ENCODE measurements at places on chromosomes 13 and 19.

DNA sequence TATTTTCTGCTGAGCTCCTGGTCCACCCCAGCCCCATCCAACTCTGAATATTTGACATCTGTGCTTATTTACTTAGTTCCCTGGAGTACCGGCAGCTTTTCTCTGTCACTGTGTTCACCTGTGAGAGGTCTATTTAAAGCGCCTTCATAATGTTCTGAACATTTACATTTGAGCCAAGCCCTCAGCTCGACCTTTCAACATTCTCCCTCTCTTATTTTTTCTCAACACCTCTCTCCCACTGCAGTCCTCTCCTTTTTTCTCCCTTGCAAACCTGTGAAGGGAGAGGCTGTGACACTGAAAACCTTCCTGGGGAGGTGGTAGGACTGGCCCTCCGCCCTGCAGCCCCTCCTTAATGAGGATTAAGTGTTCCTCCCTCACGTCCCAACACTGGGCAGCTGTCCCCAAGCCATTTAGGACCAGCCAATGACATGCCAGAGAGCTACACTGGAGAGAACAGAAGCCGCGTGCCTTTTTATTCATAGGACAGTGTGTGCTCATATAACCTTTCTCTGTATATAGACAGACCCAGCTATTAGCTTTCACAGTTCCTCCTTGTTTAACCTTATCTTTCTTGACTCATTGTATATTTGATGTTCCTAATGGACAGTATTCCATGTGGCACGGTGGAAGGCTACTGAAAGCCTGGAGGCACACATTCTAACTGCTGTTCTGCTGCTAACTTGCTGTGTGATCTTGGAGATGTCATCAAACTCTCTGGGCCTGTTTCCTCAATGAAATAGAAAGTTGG, 134.8 kb downstream of the NUFIP1 start:
- no peak for DNase-seq

- no peak for DNase-seq
These were observed 14.3 kb downstream of the DACH1 start for GRCh38 chr13:71852736-71853135.

GRCh38 chr13:33556828-33557227, 261.1 kb upstream of the RFC3 start:
- DNase-seq, result no peak

DNA sequence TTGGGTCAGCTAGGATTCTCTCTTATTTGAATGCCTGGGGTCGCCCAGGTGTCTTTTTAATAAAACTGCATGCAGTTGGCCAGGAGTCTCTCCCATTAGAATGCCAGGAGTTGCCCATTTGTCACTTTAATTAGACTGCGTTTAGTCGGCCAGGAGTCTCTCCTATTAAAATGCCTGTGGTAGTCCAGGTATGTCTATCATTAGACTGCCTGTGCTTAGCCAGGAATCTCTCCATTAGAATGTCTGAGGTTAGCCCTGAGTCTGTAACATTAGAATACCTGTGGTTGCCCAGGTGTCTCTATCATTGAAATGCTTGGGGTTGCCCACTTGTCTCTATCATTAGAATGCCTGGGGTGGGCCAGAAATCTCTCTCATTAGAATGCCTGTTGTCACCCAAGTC, 1470.9 kb downstream of the UQCRFS1 start:
- no peak for DNase-seq

DNA sequence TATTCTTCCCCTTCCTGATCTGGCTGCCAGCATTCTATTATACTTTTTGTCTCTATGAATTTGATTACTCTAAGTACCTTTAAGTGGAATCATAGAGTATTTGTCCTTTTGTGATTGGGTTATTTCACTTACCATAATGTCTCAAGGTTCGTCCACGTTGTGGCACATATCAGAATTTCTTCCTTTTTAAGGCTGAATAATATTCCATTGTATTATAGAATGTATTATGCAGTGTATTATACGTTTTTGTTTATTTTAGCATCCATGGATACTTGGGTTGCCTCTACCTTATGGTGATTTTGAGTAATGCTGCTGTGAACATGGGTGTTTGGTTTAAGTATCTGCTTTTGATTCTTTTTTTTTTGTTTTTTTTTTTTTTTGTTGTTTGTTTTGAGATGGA, 19.3 kb downstream of the URI1 start:
- DNase-seq, result no peak

DNA sequence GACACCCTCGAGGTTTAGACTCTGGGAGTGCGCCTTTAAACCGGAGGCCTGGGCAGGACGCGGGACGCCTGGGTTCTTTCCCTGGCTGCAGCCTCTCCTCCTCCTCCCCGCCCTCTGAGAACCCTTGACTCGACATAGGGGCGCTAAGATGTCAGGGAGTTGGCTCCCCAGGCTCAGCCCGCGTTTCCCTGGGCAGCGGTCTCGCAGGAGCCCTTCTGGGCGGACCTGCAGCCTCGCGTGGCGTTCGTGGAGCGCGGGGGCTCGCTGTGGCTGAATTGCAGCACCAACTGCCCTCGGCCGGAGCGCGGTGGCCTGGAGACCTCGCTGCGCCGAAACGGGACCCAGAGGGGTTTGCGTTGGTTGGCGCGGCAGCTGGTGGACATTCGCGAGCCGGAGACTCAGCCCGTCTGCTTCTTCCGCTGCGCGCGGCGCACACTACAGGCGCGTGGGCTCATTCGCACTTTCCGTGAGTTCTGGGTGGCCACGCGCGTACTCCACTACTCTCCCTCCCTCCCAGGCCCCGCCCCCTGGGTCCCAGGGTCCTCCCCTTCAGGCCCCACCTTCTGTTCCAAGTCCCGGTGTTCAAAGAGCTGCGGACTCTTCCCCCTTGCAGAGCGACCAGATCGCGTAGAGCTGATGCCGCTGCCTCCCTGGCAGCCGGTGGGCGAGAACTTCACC, 1.3 kb downstream of the ICAM5 start:
- DNase-seq, result no peak

GRCh38 chr19:47494729-47495128, 10.7 kb upstream of the KPTN start:
- no peak for DNase-seq

GRCh38 chr19:10544242-10544752, 593 bp downstream of the ATG4D start:
- DNase-seq, result no peak

DNA sequence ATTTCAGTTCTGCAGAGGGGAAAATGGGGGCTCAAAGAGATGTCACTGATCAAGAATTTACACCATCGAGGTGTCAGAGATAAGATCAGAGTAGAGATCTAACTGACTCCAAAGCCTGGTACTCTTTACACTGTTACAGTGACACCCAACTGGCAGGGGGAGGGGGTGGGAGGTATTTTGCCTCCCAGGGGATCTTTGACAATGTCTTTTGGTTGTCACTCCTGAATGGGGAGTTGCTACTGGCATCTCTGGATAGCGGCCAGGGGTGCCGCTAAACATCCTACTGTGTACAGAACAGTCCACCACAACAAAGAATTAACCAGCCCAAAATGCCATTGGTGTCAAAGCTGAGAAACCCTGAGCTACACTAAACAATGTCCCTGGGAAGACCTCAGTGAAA, 3.1 kb downstream of the FPR3 start:
- no peak for DNase-seq

- DNase-seq, result no peak
These were observed 74.8 kb upstream of the IPO5 start for GRCh38 chr13:97878431-97879375.

GRCh38 chr19:47757617-47758442, 12.5 kb downstream of the NOP53 start:
- no peak for DNase-seq

- DNase-seq, result no peak
These were observed 43.3 kb downstream of the VWA8 start for GRCh38 chr13:41917641-41918040.

- no peak for DNase-seq
These were observed 2.3 kb downstream of the EEF2 start for GRCh38 chr19:3982701-3983541.

GRCh38 chr19:40714441-40715299, 2.0 kb downstream of the COQ8B start:
- peak; percentile 90 for DNase-seq
